Lung microvascular endothelial cell (primary cell): ENCODE measurements at places on chromosomes 5 and 9. TPM values are rescaled to one million over a fixed set of nuclear protein-coding genes. Genes with fewer than 3 reads are reported as not detected.

DNA sequence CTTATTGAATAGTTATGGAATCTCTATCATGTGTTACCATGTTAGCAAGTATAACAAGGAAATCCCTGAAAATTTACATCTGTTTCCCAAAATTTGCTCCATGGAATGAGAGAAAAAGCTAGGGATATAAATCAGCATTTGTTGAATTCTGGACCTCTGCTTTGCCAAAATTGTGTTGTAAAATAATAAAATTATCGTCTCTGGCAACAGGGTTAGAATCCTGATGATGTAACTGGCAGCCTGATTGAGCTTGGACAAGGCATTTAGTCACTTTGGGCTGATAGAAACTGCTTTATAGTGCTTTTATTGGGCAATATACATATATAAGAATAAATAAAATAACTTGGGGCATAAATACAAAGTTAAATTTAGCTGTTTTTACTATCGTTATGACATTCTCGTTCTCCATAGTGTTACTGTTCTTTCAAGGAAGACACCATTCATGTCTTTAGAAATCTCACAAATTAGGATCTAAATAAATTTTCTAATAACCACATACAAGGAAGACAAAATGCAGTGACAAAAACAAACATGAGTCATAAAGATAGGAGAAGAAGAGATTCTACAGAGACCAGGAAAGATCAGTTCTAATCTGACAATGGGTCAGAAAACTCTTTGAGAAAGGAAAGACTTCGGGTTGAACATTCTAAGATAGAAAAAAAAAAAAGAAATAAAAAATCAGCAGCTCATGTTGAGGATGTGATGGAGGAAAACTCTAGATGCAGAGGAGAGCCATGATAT, 145.0 kb upstream of the CDH10 start:
- DNase-seq = no peak

DNA sequence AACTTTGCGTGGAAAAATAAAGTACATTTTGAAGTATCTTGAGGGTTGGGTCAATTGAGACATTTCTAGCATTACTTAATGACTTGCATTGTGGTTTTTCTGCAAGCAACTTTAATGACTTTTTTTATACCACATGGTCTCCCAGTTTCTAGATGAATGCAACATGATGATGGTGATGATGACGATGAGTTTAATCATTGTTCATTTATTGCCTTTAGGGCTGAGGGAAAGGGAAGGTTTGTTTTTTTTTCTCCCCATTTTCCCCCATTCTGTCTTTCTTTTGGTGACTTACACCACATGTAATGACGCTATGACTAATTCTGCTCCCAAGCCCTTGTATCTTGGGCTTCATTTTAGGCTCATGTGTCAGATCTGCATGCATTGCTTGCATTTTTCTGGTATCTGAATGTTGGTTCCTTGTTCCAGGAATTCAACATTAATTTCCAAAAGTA, 57.7 kb upstream of the NXNL2 start:
- no peak for DNase-seq

GRCh38 chr5:120917214-120917758, 453.2 kb downstream of the PRR16 start:
- DNase-seq = no peak

Gene SLC1A1
- 3.3 and 5.6 TPM in 2 replicates for total RNA-seq

Gene IFNA14
- not detected in 2 replicates for total RNA-seq

- no peak for DNase-seq
These were observed 151.8 kb upstream of the MAP3K1 start for GRCh38 chr5:56663523-56663922.

GRCh38 chr9:98971168-98971914, 27.6 kb downstream of the COL15A1 start:
- DNase-seq = no peak

- no peak for DNase-seq
These were observed 163.9 kb upstream of the RASA1 start for GRCh38 chr5:87103616-87104287.

GRCh38 chr9:79644601-79645000, 72.8 kb downstream of the TLE4 start:
- no peak for DNase-seq

DNA sequence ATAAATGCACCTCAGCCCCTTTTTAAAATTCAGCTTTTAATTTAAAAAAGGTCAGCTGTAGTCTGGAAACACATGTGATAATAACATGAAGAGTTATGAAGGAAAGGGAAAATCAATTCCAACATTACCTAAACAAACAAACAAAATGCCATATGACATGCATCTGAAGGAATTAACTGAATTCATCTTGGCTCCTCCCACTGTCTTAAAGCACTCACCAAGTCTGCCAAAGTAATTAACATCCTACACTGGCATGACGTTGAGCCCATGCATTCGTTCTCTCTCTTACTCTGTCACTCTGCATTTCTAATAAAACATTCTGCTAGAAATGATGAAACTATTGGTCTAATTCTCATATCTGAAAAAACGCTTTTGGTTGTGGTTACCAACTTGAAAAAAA, 37.7 kb downstream of the TSSK1B start:
- DNase-seq = no peak

GRCh38 chr5:128035689-128036088, 47.9 kb upstream of the SLC12A2 start:
- DNase-seq = no peak

DNA sequence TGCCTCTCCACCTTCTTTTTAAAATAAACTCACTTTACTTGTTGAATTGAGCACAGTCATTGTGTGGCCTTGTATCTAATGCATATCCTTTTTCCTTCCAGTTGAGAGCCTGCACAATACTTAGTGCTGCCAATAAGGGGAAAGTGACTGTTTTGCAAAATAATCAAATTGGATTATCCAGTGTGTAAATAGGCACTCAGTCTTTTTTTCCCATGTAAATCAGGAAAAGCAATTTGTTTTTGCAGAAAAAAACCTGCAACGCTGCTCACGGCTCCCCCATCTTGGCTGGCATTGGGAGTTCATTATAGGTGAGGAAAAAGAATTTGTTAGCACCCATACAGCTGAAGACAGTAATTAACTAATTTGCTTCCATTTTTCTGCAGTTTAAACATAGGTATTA, 299.9 kb downstream of the CSNK1G3 start:
- DNase-seq = no peak

Gene CDX1
- total RNA-seq = under 0.01 TPM in 1 of 2 replicates, not detected in the other

DNA sequence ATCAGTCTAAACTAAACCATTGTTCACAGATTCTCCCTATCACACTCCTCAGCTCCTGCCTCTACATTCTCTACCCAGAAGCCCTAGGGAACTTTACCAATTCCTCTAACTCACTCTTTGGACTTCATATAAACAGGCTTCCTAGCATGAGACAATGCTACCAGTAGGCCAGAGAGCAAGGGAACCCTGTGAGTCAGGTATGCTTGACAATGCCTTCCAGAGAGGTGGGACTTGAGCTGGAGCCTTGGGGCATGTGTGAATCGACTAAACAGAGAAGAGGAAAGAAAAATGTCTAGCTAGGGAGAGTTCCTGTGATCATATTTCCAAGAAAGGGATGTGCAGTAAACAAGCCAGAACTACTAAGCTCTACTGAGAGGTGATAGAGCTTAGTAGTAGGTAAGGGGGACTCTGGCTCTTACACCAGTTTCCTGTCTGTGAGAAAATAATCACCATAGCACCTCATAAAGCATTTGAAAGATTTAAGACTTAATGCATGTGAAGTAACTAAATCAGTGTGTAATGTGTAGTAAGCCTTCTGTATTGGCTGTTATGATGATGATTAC, 6.4 kb upstream of the RFK start:
- no peak for DNase-seq

- DNase-seq = no peak
These were observed 100.2 kb downstream of the BRINP1 start for GRCh38 chr9:119268985-119269384.

GRCh38 chr5:126497506-126497905, 74.3 kb downstream of the GRAMD2B start:
- no peak for DNase-seq

Gene NUDCD2
- total RNA-seq = 3.9 and 4.2 TPM in 2 replicates

Gene DMRT3
- not detected in 2 replicates for total RNA-seq

- DNase-seq = no peak
These were observed 20.8 kb downstream of the GBGT1 start for GRCh38 chr9:133142684-133143622.

GRCh38 chr5:81286059-81286617, 15.2 kb upstream of the ZCCHC9 start:
- DNase-seq = no peak

Gene PPIC
- 34.9 and 59.9 TPM in 2 replicates for total RNA-seq

DNA sequence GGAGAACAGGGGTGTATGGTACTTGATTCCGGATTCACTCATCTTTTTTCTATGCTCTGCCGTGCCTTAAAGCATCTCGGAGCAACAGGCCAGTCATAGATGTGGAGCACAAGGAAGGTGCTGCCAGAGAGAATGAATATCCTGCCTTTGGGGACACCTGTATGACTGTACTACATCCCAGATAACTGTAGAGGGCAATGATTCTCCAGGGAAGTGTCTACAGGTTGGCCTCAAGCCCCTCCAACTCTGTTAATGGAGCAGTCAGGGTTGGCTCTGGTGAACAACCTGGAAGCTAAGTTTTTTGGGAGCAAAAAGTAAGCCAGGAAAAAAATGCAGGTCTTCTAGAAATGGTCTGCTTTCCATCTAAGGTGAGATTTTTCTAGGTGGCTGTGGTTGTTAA, 71.0 kb downstream of the NREP start:
- peak; percentile 35 for DNase-seq

- no peak for DNase-seq
These were observed 112.3 kb upstream of the RAD23B start for GRCh38 chr9:107170801-107171200.

Gene CD14
- 1.1 and 2.8 TPM in 2 replicates for total RNA-seq

Gene NMUR2
- total RNA-seq = not detected in 2 replicates

DNA sequence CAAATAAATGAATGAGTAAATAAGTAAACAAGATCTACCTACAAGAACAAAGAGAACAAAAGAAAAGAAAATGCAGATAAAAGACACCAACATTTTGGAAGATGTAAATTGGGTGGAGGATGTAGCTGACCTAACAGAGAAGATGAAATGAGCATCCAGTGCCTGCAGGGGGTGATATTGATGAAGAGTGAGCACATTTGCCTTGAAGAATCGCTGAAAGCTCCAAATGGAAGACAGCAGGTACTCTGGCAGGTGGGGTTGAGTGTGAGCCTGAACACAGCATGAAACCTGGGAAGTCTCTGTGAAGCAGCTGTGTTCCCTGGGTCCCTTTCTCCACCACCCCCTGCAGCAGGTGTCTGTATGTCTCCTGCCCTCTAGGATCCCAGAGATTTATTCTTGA, 125.6 kb downstream of the NXNL2 start:
- peak; percentile 31 for DNase-seq

GRCh38 chr5:68372161-68372560, 156.6 kb downstream of the PIK3R1 start:
- no peak for DNase-seq

Gene TPPP
- total RNA-seq = under 0.01 and 0.44 TPM in 2 replicates

DNA sequence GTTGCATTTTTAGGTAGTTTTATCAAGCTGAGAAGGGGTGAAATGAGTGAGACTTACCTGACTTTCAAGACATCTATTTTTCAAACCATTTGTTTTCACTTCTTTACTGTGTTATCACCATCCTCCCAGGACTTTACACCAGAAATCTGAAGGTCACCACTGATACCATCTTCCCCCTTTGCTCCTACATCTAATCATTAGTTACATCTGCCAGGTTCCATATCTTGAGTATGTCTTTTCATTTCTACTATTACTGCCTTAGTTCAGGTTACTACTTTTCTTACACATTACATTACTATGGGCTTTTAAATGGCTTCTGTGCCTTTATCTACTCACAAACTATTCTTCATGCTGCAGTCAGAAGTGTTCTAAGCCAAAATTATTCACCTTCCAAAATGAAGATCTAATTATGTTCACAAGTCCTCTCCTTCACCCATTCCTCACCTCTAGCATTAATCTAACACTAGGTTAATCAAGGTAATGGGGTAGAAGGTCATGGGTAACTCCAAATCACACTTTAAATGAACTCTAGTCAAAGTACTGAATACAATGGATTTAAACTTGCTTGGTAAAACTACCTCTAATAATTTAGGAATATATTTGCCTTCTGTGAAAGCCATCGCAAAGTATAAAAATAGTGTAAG, 2.1 kb upstream of the HSDL2 start:
- no peak for DNase-seq

GRCh38 chr9:115757461-115757860, 396.1 kb upstream of the PAPPA start:
- DNase-seq = no peak

- no peak for DNase-seq
These were observed 184.0 kb downstream of the GOLPH3 start for GRCh38 chr5:31990081-31990650.

- no peak for DNase-seq
These were observed 127.2 kb downstream of the KDM4C start for GRCh38 chr9:6884990-6885389.

Gene IL33
- total RNA-seq = 2.4 and 6.3 TPM in 2 replicates

Gene EQTN
- not detected in 2 replicates for total RNA-seq

DNA sequence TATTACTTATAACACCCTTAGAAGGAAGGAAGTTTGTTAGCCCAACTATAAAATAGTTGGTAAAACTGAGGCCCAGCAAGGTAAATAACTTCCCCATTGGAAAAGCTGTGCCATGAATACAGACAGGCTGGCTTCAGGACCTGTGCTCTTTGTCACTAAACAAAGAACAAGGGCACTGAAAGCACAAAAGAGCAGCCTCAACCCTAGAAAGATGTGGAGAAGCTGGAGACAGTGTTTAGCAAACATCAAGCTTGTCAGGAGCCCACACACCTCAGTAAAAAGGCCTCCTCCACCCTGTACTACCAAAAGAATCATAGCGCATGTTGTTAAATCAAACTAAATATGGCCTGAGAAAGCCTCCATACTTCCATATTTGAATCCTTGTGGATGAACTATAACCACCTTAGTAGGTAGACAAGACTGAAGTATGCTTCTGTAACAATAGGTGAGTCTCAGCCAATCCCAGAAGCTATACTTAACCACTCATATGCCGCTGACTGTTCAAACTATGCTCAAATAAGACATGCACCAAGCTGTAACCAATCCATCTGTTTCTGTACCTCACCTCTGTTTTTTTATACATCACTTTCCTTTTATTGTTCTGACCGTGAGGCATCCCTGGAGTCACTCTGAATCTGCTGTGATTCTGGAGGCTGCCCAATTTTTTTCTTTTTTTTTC, 18.4 kb upstream of the SCGB3A2 start:
- DNase-seq = no peak

DNA sequence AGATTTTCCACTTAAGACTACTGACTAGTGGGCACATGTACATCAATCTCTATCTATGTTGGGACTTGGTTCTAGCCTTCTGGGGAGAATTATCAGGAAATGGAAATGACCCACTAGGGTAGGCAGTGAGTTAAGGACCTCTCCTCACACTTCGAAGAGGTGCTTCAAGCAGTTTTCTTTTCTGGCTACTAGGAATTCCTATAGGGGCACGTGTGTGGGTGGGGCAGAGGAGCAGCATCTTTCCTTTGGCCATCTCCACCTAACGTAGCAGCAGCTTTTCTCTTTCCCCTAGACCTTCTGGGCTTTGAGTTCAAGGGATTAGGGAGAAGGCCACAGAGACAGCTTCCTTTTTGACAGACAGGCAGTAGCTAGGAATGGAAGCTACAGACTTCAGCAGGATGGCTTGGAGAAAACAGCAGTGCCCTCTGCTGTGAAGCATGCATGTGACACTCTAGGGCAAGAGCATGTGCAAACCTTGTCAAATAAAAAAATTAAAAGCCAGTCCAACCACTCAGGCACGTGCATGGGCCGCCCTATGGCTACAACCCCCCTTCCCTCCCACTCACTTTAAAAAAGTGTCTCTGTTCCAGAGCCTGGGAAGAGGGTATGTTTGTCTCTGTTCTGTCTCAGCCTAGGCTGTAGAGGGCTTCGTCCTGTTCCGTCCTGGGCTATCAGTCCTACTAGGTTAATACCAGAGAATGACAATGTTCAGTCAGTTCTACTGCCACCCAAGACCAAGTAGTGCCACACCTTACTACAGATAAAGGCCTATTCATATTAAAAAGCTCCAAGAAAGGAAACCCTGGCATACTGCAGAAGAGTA, 8.7 kb upstream of the GFRA3 start:
- peak; percentile 84 for DNase-seq
